ENCODE measurements at places on chromosomes 2 and 18.

GRCh38 chr2:10057231-10058107, 14.1 kb downstream of the KLF11 start:
- no peak for DNase-seq

DNA sequence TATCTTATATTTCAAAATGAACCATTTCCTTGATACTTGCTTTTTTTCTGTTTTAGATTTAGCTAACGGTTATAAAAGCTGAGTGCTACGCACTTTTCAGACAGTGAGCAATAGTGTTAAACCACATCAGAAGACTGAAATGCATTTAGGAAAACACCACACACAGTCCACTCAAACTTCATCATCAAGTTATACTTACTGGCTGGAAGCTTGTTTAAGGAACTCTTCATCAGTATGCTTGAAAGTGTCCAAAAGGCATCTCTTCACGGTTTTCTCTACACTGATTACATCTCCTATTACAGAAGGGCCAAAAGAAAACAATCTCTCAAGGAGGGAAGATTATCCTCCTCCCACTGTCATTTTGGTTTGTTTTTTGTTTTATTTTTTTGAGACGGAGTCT, 19.7 kb downstream of the ILKAP start:
- DNase-seq, result no peak

GRCh38 chr2:121682396-121683298, 33.4 kb upstream of the CLASP1 start:
- no peak for DNase-seq

DNA sequence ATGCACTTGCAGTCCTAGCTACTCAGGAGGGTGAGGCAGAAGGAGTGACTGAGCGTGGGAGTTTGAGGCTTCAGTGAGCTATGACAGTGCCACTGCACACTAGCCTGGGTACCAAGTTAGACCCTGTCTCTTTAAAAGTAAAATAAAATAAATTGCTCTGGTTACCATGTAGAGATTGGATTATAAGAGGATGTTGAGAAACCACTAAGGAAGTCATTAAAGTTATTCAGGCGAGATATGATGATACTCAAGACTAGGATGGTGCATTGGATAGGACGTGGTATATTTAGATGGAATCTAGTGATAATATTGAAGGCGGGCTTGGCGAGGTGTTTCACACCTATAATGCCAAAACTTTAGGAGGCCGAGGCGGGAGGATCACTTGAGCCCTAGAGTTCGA, 50.6 kb downstream of the BMPR2 start:
- no peak for DNase-seq

DNA sequence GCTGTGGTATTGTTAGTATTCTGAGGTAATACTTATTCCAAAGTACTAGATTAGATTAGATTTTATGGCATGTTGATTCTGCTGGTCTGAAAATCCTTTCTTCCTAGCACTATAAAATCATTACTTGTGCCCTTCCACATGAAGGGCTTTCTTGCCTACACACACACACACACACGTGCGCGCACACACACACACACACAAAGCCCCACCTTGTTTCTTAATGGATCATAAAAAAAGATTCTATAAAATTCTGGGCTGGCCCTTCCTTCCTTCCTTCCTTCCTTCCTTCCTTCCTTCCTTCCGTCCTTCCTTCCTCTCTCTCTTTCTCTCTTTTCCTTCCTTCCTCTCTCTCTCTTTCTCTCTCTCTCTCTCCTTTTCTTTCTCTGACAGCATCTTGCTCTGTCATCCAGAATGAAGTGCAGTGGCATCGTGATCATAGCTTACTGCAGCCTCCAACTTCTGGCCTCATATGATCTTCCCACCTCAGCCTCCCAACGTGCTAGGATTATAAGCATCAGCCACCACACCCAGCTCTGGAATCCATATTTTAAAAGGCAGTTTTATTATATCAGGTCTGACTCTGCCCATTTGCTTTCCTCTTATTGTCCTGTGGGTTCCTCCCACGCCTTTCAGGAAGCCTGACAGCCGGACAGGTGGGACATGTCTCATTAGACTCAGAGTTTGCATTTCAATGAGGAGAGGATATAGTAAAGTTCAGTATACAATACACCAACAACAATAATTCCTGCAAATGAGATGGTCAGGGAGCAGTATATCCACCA, 321.1 kb downstream of the PIK3C3 start:
- no peak for DNase-seq

GRCh38 chr2:26727641-26728561, 35.4 kb downstream of the KCNK3 start:
- DNase-seq, result peak; percentile 10

DNA sequence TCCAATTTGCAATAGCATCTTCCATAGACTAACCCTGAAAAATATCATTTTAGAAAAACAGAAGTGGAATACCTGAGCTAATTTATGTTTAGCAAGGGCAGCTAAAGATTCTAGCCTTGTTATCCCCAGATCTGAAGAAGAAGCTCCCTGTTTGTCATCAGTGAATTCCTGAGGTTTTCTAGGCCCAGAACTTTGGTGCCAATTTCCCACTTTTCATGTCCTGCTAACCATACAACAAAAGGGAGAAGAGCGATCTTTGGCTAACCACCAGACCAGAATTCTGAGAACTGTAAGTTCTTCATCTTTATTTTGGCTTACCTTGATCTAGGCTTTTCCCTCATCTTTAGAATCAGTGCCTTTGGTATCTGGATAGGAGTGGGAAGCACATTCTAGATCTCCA, 51.3 kb upstream of the RASGRP3 start:
- DNase-seq, result no peak

GRCh38 chr2:11132036-11132671, 23.1 kb upstream of the SLC66A3 start:
- no peak for DNase-seq

- no peak for DNase-seq
These were observed 1117.6 kb upstream of the SLC39A10 start for GRCh38 chr2:194539425-194539824.

DNA sequence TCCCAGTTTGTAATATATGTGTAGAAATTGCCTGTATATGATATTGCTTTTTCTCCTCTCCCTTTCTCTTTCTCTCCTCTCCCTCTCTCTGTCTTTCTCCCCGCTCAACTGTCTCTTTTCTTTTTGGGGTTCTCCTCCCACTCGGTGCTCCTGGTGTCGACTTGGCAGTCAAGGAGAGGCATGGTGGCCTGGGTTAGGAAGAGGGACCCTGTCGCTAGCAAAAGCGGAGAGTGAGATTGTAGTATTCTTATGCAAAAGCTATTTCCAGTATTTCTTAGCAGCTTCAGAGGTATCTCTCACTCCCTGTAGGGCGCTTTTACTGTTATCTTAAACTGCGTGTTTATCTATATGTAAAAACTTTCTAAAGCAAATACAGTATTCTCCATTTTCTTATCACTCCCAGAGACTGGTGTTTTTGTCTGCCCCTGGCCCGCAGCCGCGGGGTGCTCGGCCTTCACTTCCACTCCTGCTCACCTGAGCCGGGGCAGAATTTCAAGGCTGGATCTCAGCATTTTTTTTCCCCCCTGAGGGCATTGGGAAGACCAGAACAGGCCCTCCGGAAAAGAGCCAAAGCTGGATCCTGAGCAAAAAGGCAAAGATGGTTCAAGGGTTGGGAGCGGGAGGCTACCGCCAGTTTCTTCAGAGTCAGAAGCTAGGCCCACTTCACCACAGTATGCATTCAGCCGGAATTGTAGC, 4.3 kb downstream of the SIX3 start:
- DNase-seq, result no peak

GRCh38 chr2:70118798-70119454, 31.6 kb downstream of the PCBP1 start:
- no peak for DNase-seq

DNA sequence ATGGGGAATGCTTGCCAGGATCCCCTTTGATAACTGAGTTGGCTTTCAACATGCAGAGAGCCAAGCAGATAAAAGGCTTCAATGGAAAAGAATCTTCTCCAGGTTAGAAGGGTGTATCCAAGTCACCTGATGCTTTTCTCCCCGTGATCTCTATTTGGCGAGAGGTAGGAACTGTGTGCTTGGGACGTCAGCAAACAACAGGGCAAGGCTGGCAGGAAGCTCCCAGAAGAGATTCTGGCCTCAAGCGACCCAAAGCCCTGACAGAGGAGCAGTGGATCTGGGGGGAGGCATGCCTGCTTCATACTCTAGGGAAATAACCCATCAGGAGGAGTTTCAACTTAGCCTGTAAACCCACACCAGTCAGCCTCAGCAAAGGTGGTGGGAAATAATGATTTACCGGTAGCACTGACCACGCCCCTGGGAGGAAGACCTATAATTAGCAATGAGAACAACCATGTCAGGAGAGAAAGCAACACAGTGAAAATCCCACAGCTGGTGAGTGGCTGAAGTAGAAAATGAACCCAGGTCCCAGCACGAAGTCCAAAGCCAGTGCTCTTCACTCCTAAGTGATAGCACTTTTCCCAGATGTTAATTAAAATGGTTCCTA, 76.3 kb upstream of the SEC11C start:
- DNase-seq, result no peak

DNA sequence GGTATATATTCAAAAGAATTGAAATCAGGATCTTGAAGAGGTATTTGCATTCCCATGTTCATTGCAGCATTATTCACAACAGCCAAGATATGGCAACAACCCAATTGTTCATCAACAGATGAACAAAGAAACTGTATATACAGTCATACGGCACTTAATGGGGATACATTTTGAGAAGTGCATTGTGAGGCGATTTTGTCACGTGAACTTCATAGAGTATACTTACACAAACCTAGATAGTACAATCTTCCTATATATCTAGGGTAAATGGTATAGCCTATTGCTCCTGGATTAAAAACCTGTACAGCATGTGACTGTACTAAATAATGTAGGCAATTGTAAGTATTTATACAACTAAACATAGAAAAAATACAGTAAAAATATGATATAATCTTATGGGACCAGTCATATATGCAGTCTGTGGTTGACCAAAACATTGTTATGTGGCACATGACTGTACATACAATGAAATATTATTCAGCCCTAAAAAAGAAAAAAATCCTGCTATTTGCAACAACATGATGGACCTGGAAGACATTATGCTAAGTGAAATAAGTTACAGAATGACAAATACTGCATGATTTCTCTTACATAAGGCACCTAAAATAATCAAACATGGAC, 9.2 kb upstream of the BBS5 start:
- DNase-seq, result no peak

DNA sequence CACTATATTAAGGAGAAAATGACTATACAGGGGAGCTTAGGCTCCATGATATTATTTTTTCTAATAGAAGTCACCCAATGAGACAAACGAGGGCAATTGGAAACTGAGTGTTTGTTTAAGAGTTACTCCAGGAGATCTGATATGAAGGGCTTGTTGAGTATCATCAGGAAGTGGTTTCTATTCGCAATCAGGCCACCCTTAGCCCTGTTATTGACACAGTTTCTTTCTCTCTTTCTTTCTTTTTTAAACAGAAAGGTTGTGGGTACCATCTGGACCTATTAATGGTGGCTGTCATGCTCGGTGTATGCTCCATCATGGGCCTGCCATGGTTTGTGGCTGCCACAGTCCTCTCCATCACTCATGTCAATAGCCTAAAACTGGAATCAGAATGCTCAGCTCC, 117.3 kb downstream of the DPP4 start:
- no peak for DNase-seq

DNA sequence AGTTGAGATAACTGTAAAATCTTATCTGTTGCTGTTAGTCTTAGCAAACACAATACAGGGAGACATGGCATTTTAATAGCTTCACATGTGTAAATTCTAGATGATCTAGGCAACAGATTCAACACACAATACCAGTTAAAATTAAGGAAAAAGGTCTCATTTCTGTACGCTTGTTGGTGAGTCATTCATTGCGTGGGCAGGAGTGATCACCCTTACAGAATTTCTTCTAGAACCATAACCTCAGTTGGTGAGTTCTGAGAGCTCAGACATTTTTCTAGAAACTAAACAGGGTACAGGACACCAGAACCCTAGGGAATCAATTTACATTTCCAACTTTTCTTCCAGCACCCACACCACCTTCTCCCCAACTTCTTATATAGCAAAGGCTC, 81.9 kb downstream of the SLC8A1 start:
- no peak for DNase-seq

- no peak for DNase-seq
These were observed 33.8 kb downstream of the TRIP12 start for GRCh38 chr2:229888031-229888430.

- DNase-seq, result no peak
These were observed 51.0 kb upstream of the BOD1L2 start for GRCh38 chr18:57095884-57096283.

All from stimulated activated CD4-positive, alpha-beta T cell treated with anti-CD3 and anti-CD28 coated beads, Interleukin-4, amount 100 ng/mL, for 48 hours (primary cell).